ENCODE measurements at places on chromosomes 6 and 20. TPM values are rescaled to one million over a fixed set of nuclear protein-coding genes. Genes with fewer than 3 reads are reported as not detected.

Gene HLA-DQB1
- total RNA-seq = 2.5 TPM

Gene PNLDC1
- total RNA-seq = 0.62 TPM

Gene RHAG
- total RNA-seq = not detected

Gene MUC22
- not detected for total RNA-seq

Gene NOX3
- not detected for total RNA-seq

Gene HEY2
- total RNA-seq = 0.12 TPM

Gene CYB5R4
- total RNA-seq = 26.7 TPM

Gene CYP39A1
- total RNA-seq = not detected

Gene SLC13A3
- total RNA-seq = 0.21 TPM

Gene TNFRSF6B
- 1.0 TPM for total RNA-seq

Gene PRSS16
- 5.6 TPM for total RNA-seq

Gene SLC17A2
- not detected for total RNA-seq

Gene ATP9A
- 3.8 TPM for total RNA-seq

Gene HELZ2
- total RNA-seq = 8.8 TPM

Gene NKAIN2
- not detected for total RNA-seq

Gene PSMB8
- 305 TPM for total RNA-seq

Gene OXT
- 1.8 TPM for total RNA-seq

Gene PACSIN1
- 0.29 TPM for total RNA-seq

Gene MAFB
- 0.39 TPM for total RNA-seq

Gene ARHGAP40
- total RNA-seq = not detected

Gene HLA-DMB
- total RNA-seq = 3.6 TPM

Gene CPNE5
- total RNA-seq = 2.6 TPM

Gene SIRPA
- 0.05 TPM for total RNA-seq

Gene PSMB9
- total RNA-seq = 299 TPM

Gene MBOAT1
- total RNA-seq = 11.2 TPM

Gene LCA5
- total RNA-seq = 0.23 TPM

Gene OR2B6
- total RNA-seq = 0.43 TPM

Gene NELFE
- 65.0 TPM for total RNA-seq

Gene CNR1
- 0.37 TPM for total RNA-seq

Gene CCN6
- total RNA-seq = 0.25 TPM

Gene ADGRF1
- total RNA-seq = not detected

Gene ABHD16B
- total RNA-seq = not detected

Gene TRPC4AP
- 78.6 TPM for total RNA-seq

Gene SGK2
- total RNA-seq = 1.4 TPM

Gene TBPL1
- total RNA-seq = 34.7 TPM

Gene GGTLC1
- not detected for total RNA-seq

Gene KHDC1L
- total RNA-seq = not detected

Gene RAET1G
- total RNA-seq = not detected

Gene ADGRB3
- total RNA-seq = not detected

Gene VSX1
- 0.12 TPM for total RNA-seq

Gene CRISP2
- not detected for total RNA-seq

Gene DEFB128
- not detected for total RNA-seq

Gene PRRT1
- 0.83 TPM for total RNA-seq

Gene IP6K3
- not detected for total RNA-seq

Gene NFATC2
- 39.9 TPM for total RNA-seq

Gene NELFCD
- total RNA-seq = 67.5 TPM

Gene BANF2
- not detected for total RNA-seq

Gene MYCT1
- not detected for total RNA-seq

Gene RAB44
- total RNA-seq = 0.09 TPM

Gene TSBP1
- total RNA-seq = not detected

Gene CASS4
- 3.5 TPM for total RNA-seq

Gene SLC29A1
- 28.0 TPM for total RNA-seq

Gene SAMD3
- total RNA-seq = 3.8 TPM

Gene MYT1
- total RNA-seq = 0.23 TPM

Gene ENPP5
- total RNA-seq = 0.43 TPM
